ENCODE measurements at places on chromosomes 3 and 15. TPM values are rescaled to one million over a fixed set of nuclear protein-coding genes. Genes with fewer than 3 reads are reported as not detected.

TM4SF1 gene
- total RNA-seq = 97.7 TPM

CYP1A2 gene
- total RNA-seq = not detected

LINS1 gene
- 14.5 TPM for total RNA-seq

HIGD2B gene
- not detected for total RNA-seq

FSD2 gene
- not detected for total RNA-seq

CLRN1 gene
- not detected for total RNA-seq

GATM gene
- 50.1 TPM for total RNA-seq

KY gene
- total RNA-seq = 3.7 TPM

GNAT1 gene
- total RNA-seq = not detected
